NCI-H524 treated with DMSO at 0.1 percent for 48 hours (cell line): ENCODE measurements at places on chromosomes 2 and 18.

DNA sequence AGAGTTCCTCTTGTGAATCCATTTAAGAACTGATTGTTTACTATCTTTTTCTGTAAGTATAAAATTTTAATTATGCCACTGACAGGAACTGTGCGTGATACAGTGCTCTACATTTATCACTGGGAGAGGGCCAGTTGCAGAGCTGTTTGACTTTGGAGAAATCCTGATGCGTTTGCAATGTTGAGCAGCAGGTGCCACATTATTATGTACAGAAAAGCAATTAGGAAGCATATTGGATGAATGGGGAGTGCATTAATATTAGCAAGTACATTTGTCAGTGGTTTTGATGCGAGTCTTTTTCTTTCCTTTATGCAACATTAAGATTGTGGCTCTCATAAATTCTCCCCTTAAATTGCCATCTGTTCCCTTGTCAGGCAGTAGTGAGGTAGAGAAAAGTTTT, 302.3 kb upstream of the FANCL start:
- peak; percentile 41 for DNase-seq

- no peak for DNase-seq
These were observed 104.2 kb downstream of the ZNF521 start for GRCh38 chr18:25247725-25248124.

- DNase-seq, result peak; percentile 27
These were observed 21.7 kb downstream of the COX7A2L start for GRCh38 chr2:42339191-42339912.

- DNase-seq, result no peak
These were observed 210.9 kb downstream of the TWIST2 start for GRCh38 chr2:239058766-239059165.

DNA sequence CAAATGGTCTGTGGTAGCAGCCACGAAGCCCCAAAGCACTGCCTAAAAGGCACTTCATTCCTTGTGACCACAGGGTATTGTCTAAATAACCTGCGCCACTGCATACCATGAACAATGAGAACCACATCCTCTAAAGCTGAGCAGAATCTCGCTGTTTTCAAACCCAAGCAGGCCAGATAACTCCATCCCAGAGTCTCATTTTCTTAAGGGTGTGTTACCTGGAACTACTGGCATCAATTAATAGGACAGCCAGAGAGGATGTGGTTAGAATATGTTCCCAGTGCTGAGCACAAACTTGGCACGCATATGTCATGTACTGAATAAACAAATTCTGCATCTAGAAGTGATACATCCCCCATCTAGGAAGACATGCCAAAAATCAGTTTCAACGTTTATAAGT, 13.0 kb downstream of the VPS4B start:
- DNase-seq, result no peak

- no peak for DNase-seq
These were observed 41.8 kb downstream of the TIMM21 start for GRCh38 chr18:74190086-74190485.

GRCh38 chr2:235637896-235638295, 144.1 kb downstream of the AGAP1 start:
- DNase-seq, result no peak

- DNase-seq, result no peak
These were observed 43.5 kb upstream of the KCNG2 start for GRCh38 chr18:79754022-79754761.

- peak; percentile 73 for DNase-seq
These were observed 1.8 kb downstream of the ZEB2 start for GRCh38 chr2:144517866-144518747.

DNA sequence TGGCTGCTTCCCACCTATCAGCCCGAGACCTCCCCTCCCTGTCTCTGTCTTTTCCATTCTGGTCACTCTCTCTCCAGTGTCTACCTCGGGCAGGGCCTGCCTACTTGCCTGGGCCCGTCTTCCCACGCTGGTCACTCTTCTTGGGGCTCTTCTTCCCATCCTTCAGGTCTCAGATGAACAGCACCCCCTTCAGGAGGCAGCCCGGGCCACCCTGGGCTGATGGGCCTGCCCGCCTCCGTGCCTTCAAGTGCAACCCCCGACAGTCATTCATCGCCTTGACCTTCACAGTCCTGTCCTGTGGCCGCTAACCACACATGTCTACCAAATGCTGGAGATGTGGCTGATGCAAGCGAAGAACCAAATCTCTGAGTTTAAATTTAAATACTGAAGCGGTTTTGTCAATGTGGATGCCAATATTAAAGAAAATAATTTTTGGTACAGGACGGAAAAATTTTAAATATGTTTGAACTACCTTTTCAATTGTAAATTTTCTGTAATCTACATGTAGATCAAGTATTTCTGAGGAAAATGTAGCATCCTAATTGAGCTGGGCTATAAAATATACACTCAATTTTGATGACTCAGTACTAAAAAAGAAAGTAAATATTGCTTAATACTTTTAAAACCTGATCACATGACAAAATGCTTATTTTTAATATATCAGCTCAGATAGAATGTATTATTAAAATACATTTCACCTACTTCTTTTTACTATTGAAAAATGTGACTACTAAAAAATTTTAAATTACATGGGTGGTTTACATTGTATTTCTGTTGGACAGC, 96.4 kb downstream of the LAMA1 start:
- no peak for DNase-seq

- no peak for DNase-seq
These were observed 383.1 kb downstream of the GALR1 start for GRCh38 chr18:77632758-77633157.

DNA sequence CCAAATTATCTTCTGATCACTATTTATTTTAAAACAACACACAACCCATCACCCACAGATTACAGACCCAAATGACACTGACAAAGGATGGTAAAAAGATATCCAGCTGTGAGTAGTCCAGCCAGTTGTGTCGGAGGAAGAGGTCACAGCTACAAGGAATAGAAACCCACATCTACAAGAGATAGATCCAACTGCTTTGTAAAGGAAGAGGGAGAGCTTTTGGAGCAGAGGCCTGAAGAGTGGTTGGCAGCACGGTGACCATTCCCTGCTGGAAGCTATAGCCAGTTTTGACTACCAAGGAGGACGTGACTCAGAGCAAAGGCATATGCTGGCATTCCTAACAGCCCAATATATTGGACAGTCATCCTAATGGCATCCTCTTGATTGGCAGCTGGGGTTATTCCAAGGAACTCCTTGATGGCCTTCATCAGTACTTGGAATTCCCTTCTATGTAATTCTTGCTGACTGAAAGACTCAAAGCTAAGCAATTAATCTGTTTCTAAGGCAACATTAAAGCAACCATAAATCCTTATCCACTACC, 17.1 kb downstream of the SLC8A1 start:
- DNase-seq, result no peak

GRCh38 chr2:180050246-180050645, 43.1 kb upstream of the CWC22 start:
- DNase-seq, result no peak

DNA sequence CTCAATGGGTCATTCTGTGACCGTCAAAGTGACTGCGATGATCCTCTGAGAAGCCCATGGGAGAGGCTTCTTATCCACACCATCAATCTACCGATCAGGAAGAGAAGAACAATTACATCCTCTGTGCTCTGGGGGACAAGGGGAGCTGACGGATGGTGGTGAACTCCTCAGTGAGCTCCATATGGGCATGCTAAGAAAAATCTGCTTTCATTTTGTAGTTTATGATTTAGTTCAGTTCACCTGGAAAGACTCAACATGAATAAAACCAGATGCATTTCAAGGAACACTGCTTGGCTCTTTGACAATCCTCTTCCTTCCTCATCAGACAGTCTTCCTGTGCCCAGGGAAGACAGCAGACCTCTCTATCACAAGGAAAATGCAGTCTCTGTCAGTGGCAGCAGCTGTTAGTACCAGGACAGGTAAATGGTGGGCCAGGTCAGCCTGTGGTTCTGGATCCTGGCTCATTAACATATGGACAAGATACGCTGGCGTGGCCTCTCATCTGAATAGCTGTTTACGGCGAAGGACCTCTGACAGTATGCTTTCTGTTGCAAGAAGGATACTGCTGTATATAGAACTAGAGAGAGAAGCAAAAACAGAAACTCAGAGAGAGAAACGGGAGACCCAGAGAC, 176.9 kb downstream of the BCL2 start:
- DNase-seq, result no peak
